Stimulated activated CD4-positive, alpha-beta T cell treated with anti-CD3 and anti-CD28 coated beads, Interleukin-2, amount 100 ng/mL, for 24 hours (primary cell): ENCODE measurements at places on chromosomes 16 and 17.

DNA sequence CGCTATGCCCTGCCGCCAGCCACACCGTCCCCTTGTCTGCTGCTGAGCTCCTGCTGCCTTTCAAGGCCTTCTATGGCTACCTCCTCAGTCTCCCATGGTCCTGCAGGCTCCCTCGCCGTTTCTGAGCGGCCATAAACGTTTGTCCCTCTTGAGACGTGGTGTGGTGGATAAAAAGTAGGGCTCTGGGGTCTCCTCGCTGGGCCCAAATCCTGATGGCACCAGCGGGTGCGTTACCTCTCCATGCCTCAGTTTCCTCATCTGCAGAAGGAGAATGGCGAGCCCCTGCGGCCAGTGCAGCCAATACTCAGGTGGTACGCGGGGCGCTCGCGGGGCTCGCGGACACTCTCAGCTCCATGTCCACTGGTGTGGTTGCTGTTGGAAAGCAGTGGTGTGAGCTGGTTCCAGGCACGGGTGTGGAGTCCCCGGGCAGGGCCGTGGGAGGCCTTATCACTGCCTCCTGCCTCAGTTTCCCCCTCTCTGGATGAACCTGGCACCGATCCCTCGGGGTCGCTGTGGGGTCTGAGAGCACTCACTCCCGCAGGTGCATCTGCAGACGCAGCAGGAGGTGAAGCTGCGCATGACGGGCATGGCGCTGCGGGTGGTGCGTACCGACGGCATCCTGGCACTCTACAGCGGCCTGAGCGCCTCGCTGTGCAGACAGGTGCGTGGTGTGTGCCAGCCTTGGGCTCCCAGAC, 2.5 kb downstream of the SLC25A10 start:
- no peak for DNase-seq

GRCh38 chr16:89890886-89891657, 17.7 kb downstream of the TCF25 start:
- no peak for DNase-seq

- no peak for DNase-seq
Measured at GRCh38 chr16:86491640-86492023, 18.7 kb upstream of the FOXF1 start.

- no peak for DNase-seq
Measured at GRCh38 chr16:4194661-4195060, 47.2 kb downstream of the SRL start.

- DNase-seq, result no peak
Measured at GRCh38 chr17:31696184-31696602, 162.9 kb downstream of the COPRS start.

DNA sequence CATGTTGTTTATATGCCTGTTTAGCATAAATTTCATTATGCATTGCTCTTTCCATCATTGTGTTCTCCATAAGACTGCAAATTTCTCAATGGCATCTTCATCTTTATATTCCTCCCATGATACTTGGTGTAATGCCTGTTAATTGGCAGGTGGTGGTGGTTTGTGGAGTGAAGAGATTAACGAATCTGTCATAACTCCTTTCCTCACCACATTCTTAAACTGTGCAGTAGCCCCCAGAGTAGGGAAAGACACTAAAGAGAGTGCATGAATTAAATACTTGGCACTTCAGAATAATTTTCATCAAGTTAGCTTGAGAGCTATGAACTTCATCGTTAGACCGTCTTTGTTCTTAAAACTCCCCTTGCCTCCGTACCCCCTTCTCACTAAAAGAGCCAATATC, 329.7 kb downstream of the HS3ST3B1 start:
- DNase-seq, result no peak

DNA sequence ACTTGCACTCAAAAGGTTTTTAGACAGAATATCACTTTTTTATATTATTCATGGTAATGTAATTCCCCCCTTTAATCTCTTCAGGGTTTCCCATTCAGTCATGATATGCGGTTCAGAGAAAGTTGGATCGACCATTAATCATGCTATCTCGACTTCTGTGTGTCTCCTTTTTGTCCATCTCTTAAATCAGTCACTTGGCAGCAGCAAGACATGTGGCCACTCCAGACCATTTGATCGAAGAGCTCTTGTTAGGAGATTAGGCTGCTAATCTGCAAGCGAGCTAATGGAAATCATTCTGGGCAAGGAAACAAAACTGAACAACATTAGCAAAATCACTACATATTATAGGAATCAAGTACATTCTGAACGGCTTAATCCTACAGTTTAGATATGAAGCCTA, 449.9 kb downstream of the WWOX start:
- DNase-seq, result no peak

GRCh38 chr16:54097774-54098173, 188.8 kb downstream of the IRX3 start:
- no peak for DNase-seq

DNA sequence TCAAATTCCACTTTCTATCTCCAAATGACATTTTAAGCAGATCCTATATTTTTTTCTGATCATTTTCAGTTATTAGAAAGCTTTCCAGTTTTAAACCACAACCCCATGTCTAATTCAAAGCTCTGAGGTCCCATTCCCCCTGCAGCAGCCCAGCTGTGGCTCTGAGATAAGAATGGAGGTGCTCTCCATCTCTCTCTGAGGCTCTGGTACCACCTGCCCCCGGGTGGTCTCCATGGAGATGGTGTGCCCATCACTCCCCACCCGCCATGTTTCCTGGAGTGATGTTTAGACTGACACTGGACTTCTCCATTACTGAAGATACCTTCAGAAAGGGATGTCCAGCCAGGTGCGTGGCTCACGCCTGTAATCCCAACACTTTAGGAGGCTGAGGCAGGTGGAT, 68.1 kb upstream of the SEC14L1 start:
- DNase-seq, result no peak

DNA sequence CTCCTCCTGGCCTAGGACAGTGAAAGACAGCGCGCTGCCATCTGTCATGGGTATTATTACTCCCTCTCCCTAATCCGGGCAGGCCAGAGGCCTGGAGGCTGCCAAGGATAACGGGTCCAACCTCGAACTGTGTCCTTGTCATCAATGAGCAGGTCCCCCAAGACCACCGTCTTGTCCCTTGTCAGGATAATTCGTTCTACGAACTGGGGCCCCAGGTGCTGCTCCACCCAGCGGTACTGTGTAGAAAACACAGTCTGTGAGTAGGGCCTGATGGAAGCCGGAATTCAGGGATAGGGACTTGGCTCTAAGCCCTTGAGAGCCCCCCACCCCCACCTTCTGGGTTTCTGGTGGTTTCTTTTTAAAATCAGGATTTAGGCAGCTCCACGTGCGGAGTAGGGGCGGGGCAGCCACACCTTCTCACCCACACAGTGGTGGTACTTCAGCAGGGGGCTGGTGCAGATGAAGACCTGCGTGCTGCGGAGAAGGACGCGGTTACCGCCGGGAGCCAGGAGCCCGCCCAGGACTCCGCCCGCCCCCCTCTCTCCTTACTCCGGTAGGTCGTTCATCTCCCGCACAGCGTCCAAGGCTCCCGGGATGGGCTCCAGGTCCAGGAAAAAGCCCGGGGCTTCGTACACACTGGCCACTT, 787 bp downstream of the NT5C start:
- peak; percentile 59 for DNase-seq

DNA sequence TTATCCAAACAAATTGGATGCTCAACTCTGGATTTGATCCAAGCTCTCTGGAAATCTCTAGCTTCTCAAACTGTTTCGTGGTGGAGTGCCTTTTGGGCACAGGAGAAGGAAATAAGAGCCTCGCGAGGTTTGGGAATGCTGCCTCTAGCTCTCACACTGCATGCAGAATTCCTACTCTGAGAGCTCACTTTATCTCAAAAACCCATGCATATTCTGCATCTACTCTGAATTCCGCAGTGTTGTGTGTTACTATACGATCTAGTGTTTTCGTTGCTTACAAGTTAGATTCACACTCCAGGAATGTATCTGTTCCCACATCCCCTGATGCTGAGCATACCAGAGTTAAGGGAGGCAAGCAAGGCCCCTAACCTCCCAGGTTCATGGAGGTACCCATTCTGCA, 462.7 kb downstream of the WWOX start:
- DNase-seq, result no peak

DNA sequence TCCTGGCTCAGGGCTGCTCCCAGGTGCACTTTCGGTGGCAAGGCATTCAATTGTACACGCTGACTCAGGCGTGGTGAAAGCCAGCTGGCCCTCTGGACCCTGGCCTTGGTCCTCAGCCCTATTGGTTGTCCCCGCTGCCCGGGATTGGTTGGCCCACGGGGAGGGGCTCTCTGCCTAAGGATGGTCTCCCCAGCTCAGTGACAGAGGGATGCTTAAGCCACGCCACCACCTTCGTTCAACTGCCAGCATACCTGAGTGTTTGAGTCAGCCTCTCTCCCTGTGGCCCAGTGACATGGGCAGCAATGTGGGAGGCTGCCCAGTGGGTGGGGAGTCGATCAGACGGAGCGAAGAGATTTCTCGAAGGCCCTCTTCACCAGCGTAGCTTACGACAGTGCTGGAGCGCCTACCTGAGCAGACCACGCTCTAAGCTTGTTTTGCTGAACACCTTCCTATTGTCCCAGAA, 30.3 kb downstream of the IRF8 start:
- no peak for DNase-seq

DNA sequence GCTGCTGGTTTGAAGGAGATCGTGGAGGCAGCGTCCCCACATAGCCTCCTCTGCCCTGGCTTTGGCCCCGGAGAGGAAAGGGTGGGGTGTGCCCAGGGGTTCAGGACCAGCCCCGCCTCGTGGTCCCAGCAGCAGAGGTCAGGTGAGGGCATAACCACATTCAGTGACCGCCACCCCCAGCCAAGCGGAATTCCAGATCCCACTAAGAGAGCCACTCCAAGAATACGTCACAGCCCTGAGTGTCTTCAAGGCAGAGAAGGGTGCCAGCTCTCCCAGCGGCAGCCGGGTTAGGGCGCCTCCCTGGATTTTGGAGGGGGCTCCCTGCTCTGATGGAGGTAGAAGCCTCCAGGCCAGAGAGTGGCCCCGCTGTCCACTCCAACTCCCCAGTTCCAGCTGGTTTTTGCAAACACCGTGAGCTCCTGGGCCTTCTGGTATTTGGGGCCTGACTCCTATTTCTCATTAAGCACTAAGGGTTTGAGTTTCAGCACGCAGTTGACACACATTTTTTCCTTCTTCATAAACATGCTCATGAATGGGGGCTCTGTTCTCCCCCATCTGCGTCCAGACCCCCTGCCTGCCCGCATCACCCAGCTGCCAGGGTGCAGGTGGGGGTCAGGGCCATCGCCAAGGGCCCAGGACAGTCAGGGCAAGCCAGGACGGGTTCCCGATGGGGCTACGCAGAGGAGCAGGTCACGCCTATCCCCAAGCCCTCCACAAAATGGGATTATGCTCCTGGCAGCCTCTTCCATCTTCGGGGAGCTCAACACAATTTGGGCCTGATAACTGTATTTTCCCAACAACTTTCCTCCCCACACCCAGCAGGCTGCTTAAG, 98.4 kb upstream of the PLCG2 start:
- DNase-seq, result no peak

- DNase-seq, result no peak
Measured at GRCh38 chr17:45976755-45977505, 22.1 kb upstream of the STH start.
